ENCODE measurements at places on chromosomes 11 and 22.

- DNase-seq: no peak
Observed at GRCh38 chr22:42959576-42960509, 55.1 kb downstream of the PACSIN2 start.

DNA sequence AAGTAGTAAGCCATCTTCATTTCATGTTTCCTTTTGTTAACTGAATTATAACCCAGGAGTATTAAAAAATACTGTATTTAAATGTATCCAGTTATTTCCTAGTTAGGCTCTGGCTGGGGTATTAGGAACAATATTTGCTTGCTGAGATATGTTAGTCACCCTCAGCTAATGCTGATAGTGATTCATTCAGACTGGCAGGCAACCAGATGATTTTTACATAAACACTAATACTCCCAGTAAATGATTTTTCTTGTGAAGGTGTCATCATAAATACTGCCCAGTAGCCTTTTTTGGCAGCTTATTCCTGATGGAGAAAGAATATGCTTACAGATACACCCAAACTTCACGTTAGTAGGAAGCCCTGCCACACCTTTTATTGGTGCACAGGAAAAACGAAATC, 8.1 kb downstream of the YWHAH start:
- no peak for DNase-seq

DNA sequence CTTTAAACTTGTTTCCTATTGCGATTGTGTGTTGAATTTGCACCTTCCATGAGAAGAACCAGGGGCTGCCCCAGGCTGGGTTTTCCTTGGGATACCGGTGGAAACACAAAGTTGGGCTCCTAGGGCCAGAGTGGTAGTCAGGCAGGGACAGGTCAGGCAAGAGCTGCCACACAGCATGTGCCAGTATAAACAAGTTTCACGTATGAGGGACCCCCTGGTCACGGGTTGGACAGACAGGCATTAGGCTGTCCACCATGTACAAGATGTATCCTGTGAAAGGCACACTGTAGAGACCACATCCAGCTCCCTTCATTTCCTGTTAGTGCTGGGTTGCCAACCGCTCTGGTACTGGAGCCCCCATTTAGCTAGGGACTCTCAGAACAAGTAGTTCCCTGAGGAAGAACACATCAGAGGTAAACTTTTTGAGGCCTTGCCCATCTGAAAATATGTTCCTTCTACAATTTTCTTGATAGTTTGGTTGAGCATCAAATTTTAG, 8.8 kb downstream of the UPB1 start:
- DNase-seq: no peak

GRCh38 chr11:64313491-64314145, 3.7 kb downstream of the TRMT112 start:
- DNase-seq: no peak

- DNase-seq: no peak
Observed at GRCh38 chr11:87063982-87064381, 26.2 kb downstream of the TMEM135 start.

GRCh38 chr11:29780756-29781155, 236.1 kb downstream of the KCNA4 start:
- no peak for DNase-seq

- no peak for DNase-seq
Observed at GRCh38 chr11:5986885-5987284, at the start of gene OR52L1. OR52L1 (minus strand) TSS chr11:5986985; CDS start chr11:5986930, 55 bp downstream.

DNA sequence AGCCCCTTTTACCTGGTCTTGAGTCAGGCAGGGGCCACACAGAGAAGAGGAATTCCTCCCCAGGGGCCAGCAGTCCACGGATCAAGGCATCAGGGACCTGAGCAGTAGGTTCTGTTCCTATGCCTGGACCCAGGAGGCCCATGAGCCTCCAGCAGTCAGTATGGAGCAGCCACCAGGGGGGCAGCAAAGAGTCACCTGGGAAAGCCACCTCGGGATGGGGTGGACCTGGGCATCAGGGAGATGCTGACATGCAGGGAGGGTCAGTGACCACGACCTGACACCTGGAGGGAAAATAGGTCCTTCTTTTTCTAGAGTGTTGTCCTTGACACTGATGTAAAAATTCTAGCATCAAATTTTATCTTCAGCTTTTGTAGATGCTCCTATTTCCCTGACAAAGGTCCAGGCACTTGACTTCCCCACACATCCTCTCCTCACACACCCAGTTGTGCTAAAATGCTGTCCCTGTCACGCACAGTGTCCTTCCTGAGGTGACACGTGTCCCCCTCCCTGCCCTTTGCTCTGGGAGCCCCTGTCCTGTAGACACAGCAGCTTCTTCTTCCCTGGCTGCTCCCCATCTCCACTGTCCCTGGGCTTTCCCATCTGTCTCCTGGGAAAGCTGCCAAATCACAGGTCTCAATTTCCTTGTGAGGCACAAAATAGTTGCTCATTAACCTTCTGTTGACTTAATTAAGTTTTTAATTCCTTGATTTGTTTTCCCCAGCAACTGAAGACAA, 70.0 kb upstream of the IGLL5 start:
- DNase-seq: no peak

DNA sequence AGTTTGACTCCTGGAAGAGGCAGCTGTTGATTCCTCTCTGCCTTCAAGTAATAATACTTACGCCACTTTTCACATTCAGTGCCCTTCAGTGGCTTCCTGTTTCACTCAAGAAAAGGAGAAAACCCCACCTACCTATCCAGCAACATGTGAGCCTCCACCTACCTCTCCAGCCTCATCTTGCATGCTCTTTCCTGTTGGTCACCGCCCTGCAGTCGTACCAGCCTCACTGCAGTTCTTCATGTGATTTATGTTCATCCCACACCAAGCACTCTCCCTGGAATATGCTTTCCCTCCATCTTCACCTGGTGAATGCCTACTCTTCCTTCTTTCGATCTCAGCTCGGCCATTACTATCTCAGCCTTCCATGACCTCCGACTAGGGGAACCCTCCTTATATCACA, 21.8 kb upstream of the YWHAH start:
- no peak for DNase-seq

DNA sequence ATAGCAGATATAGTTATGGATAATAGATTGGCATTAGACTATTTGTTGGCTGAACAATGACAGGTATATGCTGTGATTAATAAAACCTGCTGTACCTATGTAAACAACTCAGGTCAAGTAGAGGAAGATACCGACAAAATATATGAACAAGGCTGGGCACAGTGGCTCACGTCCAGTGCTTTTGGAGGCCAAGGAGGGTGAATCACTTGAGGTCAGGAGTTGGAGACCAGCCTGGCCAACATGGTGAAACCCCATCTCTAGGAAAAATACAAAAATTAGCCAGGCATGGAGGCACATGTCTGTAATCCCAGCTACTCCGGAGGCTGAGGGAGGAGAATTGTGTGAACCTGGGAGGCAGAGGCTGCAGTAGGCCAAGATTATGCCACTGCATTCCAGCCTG, 14.0 kb upstream of the CHKA start:
- no peak for DNase-seq
